ENCODE measurements at places on chromosomes 7 and 10.

- DNase-seq: no peak
Observed at GRCh38 chr7:18384491-18385143, 110.9 kb upstream of the HDAC9 start.

GRCh38 chr10:75048669-75049098 lies 62.8 kb upstream of the SAMD8 start:
- DNase-seq: no peak

GRCh38 chr7:44636041-44636584 lies 29.7 kb downstream of the OGDH start:
- DNase-seq: no peak

DNA sequence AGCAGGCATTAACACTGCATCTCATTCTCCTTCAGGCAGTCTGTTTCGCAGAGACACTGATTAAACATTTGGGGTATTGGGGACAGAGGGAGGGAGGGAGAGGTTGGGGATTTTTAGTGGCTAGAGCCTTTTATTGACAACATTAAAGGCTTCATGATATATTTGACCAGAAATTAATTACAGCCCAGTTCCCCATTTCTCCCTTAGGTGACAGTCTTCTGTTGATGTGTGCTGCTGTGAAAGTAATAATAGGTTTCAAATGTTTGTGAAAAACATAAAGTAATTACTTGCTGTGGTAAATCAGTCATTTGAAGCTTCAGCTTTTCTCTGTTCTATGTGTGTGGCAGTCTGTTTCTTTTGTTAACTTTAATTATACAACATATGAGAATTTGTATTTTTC lies 105.3 kb upstream of the LRGUK start:
- no peak for DNase-seq

DNA sequence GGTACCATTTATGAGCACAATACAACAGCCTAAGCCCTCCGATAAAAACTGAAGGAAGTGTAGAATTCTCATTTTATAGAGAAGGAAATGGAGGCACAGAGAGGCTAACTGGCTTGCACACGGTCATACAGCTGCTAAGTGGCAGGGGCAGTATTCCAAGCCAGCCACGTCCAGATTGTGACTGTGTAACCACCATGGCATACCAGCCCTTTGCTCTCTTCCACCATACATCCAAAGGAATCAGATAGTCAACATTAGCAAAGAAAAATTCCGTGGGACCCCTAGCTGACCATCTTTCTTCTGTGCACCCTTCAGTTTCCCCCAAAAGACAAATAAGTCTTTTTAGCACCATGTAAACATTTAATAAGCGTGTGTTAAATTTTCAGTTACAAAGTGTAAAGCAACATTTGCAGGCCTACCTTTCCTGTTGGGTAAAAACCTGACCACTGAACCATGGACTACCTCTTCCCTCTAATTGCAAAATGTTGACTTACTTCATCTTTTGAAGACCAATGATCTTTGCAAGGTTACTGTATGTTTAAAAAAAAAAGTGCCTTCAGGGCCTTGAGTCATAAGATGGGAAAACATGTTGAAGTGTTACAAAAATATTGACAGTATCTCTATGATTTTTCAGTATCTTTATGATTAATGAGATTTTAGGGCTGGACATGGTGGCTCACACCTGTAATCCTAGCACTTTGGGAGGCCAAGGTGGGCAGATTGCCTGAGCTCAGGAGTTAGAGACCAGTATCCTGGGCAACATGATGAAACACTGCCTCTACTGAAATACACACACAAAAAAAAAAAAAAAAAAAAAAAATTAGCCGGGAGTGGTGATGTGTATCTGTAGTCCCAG lies 24.3 kb upstream of the PDZD8 start:
- DNase-seq: no peak

GRCh38 chr10:28939281-28940157 lies 262.2 kb downstream of the BAMBI start:
- no peak for DNase-seq

DNA sequence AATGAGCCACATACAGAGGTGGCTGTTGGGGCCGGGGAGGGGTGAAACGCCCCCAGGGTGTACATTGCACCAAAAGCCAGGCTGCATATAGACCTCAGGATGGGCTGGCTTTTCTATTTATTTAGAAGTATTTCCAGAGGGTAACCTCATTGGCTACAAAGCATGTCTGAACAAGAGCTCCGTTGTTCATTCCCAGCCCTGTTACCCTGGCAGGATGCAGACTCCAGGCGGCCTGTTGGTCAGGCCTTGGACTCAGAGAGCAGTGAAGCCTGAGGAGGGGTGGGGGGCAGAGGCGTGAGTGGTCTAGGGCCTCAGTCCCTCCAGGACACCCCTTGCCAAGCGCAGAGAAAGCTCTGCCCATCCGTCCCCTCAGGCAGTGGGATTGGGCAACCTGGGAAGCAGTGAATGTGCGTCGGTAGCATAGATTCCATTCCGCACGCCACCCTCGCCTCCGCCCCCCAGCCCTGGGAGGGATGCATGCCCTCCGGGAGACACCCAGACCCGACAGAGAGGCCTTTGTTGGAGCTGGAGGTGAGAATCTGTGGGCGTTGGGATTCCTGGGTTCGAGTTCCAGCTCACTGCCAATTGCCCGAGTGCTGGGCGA lies 41.9 kb downstream of the TCF7L2 start:
- no peak for DNase-seq

DNA sequence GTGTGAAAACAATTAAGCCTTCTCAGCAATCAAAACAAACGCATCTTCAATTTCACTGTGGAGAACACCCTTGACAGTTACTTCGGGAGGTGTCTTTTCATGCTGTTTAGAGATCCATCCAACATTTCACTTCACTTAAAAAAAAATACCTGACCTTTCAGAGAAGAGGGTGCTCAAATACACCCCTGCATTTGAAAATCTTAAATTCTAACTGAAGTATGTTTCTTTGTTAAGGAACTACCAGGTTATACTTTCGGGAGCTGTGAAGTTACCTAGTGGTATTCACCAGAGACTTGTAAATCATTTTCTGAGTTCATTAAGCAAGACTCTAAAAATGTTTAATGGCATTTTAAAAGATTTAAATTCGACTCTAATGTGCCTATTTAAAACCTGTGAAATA lies 38.8 kb downstream of the CNPY1 start:
- no peak for DNase-seq

- no peak for DNase-seq
Observed at GRCh38 chr7:133265821-133266220, 12.9 kb downstream of the EXOC4 start.

- DNase-seq: peak; percentile 44
Observed at GRCh38 chr10:124719213-124719851, 24.8 kb downstream of the FAM53B start.

DNA sequence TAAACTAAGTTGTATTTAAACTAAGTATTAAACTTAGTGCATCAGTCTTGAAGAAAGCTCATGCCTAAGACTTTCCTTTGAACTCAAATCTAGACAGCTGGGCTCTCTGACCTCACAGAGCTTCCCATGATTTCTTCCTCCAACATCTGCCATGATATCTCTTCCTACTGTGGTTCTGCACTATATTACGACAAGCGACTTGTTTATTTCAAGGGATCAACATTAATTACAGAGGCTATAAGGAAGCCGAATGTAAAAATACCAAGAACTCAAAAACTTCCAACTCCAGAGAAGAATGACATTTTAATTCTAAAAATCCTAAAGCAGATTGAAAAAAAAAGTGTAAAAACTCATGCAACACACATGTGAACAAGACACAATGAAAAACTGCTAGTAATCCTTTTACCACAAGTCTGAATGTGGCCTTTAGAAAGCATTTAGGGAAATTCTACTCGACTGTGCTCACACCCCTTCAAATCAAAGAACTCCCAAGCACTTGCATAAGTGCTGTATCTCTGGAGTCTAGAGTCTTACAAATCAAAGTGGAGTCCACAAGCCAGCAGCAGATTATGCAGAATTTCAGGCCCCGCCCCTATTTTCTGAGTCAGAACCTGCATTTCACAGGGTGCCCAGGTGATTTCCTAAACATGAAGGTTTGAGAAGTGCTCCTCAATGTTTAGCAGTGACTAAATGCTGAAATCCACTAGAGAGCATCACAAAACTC lies 22.7 kb upstream of the WASHC2A start:
- no peak for DNase-seq

- DNase-seq: no peak
Observed at GRCh38 chr10:96606216-96606615, 19.4 kb upstream of the TM9SF3 start.

GRCh38 chr7:157978766-157979165 lies 608.9 kb downstream of the PTPRN2 start:
- no peak for DNase-seq

DNA sequence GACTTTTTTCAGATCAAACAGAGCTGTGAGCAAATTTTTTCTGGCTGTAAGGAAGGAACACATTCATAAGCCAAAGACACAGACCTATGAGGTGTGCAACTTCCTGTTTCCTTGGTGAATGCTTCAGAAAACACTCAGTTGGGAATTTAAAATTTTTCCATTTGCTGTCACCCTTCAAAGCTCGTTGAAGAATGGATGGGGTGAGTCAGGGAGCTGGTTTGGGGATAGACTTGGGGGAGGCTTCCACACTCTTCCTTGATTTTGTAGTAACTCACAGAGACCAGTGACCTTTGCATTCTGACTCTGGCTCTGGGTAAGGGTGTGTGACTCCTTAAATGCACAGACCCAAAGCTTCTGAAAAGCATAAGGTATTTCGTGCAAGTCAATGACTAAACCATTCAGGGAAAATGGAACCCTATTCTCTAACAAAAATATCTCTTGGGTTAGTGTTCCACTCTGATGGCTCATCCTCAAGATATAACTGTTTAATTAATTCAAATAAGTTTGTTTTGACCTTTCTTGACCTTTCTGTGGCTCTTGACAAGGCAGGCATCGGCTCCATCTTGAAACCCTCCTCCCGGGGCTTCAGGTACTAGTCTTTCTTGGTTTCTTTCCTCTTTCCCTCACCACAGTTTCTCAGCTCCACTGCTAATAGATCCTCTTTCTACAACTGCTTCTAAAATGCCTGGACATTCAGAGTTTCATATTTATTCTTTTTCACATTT lies 227.8 kb upstream of the INHBA start:
- DNase-seq: no peak

- no peak for DNase-seq
Observed at GRCh38 chr7:15288741-15289140, 273.1 kb downstream of the AGMO start.

- no peak for DNase-seq
Observed at GRCh38 chr10:93926613-93927012, 32.8 kb downstream of the SLC35G1 start.

- no peak for DNase-seq
Observed at GRCh38 chr7:2644562-2645273, 12.9 kb downstream of the TTYH3 start.

DNA sequence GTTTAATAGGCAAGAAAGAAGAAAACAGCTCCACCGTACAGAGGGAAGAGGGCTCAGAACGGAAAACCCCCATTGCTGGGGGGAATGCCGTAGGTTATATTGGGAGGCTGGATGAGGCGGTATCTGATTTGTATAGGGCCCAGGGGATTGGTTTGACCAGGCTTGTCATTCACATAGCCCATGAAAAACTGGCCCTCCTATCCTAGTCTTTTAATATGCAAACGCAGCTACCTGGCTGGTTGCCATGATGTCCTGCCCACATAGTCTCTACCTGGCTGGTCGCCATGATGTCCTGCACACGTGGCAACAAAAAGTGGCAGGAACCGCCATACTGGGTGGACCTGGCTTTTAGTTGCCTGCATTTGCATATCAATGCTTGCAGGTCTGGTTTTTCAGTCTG lies 84.7 kb downstream of the AUTS2 start:
- DNase-seq: no peak

GRCh38 chr10:83037653-83038052 lies 1101.7 kb upstream of the GHITM start:
- no peak for DNase-seq

GRCh38 chr10:114009281-114009996 lies 34.2 kb upstream of the ADRB1 start:
- DNase-seq: no peak

GRCh38 chr7:107833684-107834106 lies 30.7 kb upstream of the SLC26A3 start:
- no peak for DNase-seq

- DNase-seq: no peak
Observed at GRCh38 chr10:110138197-110138812, 69.1 kb upstream of the MXI1 start.

DNA sequence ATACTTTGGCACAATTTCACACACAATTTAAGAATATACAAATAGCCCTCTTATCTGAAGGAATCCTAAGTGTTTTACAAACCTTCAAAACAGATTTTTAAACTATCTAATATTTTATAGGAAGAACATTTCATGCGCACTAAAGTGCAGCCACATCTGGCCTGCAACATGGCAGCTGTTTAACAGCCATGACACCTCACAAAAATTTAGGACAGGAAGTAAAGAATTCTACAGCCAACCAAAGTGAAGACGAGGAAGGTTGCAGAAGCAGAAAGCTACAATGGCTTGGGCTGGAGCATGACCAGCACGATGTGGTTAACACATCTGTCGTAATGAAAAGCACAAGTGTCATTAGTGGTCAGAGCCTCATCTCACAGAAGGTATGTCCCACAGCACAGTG lies 238.1 kb downstream of the HPSE2 start:
- no peak for DNase-seq

DNA sequence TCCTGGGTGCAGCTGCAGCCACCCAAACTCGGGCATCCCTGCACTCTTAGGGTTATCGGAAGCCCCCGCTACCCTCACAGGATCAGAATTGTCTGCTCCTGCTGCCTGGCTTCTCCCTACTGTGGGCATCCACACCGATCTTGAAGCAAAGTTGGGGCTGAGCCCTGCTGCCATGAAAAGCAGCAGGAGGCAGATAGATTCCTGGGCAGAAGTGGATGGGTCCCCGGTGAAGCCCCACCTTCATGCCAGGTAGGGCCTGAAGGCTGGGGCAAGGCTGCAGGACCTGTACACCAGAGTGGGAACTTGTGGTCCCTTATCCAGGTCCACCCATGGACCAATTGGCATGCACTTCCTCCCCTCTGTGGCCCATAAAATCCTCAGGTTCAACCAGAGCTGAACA lies 922.6 kb upstream of the KCND2 start:
- DNase-seq: no peak

GRCh38 chr7:132009778-132010177 lies 453.4 kb upstream of the PODXL start:
- DNase-seq: no peak

All from DND-41 (cell line).